T-helper 2 cell treated with Interferon-gamma antibody and Interleukin-4, amounts not matched to agents 100 ng/mL and 5 ng/mL, for 36 hours (primary cell): ENCODE measurements at places on chromosomes 3 and 15. TPM values are rescaled to one million over a fixed set of nuclear protein-coding genes. Genes with fewer than 3 reads are reported as not detected.

FANCD2OS gene
- not detected in 2 replicates for total RNA-seq

RARRES1 gene
- not detected in 2 replicates for total RNA-seq

SENP8 gene
- total RNA-seq, result 0.89 and 1.3 TPM in 2 replicates

NIT2 gene
- 46.4 and 49.6 TPM in 2 replicates for total RNA-seq

GABRA5 gene
- not detected in 2 replicates for total RNA-seq

DNAH12 gene
- 0.14 TPM in 1 of 2 replicates, not detected in the other for total RNA-seq

MRAS gene
- total RNA-seq, result not detected in 2 replicates

AP2M1 gene
- 194 and 211 TPM in 2 replicates for total RNA-seq

TNNC1 gene
- total RNA-seq, result 0.23 and 0.27 TPM in 2 replicates

KAT2B gene
- 70.2 and 72.9 TPM in 2 replicates for total RNA-seq

PLOD2 gene
- 0.23 and 0.32 TPM in 2 replicates for total RNA-seq

GABRB3 gene
- not detected in 2 replicates for total RNA-seq

RGMA gene
- total RNA-seq, result not detected in 2 replicates

KNSTRN gene
- 52.1 and 53.6 TPM in 2 replicates for total RNA-seq

BOC gene
- total RNA-seq, result 0.05 and 0.27 TPM in 2 replicates

CFAP44 gene
- total RNA-seq, result 4.4 and 4.8 TPM in 2 replicates

TEX55 gene
- total RNA-seq, result not detected in 2 replicates

SKOR1 gene
- 0.18 and 0.30 TPM in 2 replicates for total RNA-seq

ADGRG7 gene
- total RNA-seq, result not detected in 2 replicates

FILIP1L gene
- 5.0 and 5.5 TPM in 2 replicates for total RNA-seq

IL5RA gene
- not detected in 2 replicates for total RNA-seq

KLHL40 gene
- not detected in 2 replicates for total RNA-seq

AADACL2 gene
- not detected in 2 replicates for total RNA-seq

WDR49 gene
- 0.30 and 0.39 TPM in 2 replicates for total RNA-seq

CD96 gene
- 223 and 241 TPM in 2 replicates for total RNA-seq

IFRD2 gene
- 99.8 and 103 TPM in 2 replicates for total RNA-seq

FGF7 gene
- 0.05 TPM in 1 of 2 replicates, not detected in the other for total RNA-seq

PRKCD gene
- total RNA-seq, result 19.5 and 19.6 TPM in 2 replicates

RTP3 gene
- total RNA-seq, result not detected in 2 replicates

CLEC3B gene
- total RNA-seq, result 0.27 and 0.36 TPM in 2 replicates

NKTR gene
- total RNA-seq, result 106 and 109 TPM in 2 replicates

XIRP1 gene
- total RNA-seq, result 0.11 and 0.14 TPM in 2 replicates

POC1A gene
- total RNA-seq, result 28.4 and 28.9 TPM in 2 replicates

TRPM7 gene
- 42.8 and 43.1 TPM in 2 replicates for total RNA-seq

SPTBN5 gene
- total RNA-seq, result 0.59 and 1.0 TPM in 2 replicates

UQCRC1 gene
- total RNA-seq, result 180 and 183 TPM in 2 replicates

LRRC15 gene
- total RNA-seq, result not detected in 2 replicates

LYZL4 gene
- total RNA-seq, result not detected in 2 replicates

RHOV gene
- 0.09 and 0.11 TPM in 2 replicates for total RNA-seq

SLC28A2 gene
- not detected in 2 replicates for total RNA-seq

HDGFL3 gene
- total RNA-seq, result 14.9 and 16.3 TPM in 2 replicates

ATP13A5 gene
- total RNA-seq, result not detected in 2 replicates

AHSG gene
- not detected in 2 replicates for total RNA-seq

DAPK2 gene
- 3.3 and 3.9 TPM in 2 replicates for total RNA-seq

MASP1 gene
- not detected in 2 replicates for total RNA-seq

DPPA2 gene
- not detected in 2 replicates for total RNA-seq

BLOC1S6 gene
- 36.3 and 37.1 TPM in 2 replicates for total RNA-seq

STRA6 gene
- total RNA-seq, result not detected in 2 replicates

SERPINI2 gene
- total RNA-seq, result not detected in 2 replicates

EFCC1 gene
- 0.07 TPM in 1 of 2 replicates, not detected in the other for total RNA-seq

GP9 gene
- not detected in 2 replicates for total RNA-seq

PLA2G4D gene
- not detected in 2 replicates for total RNA-seq

TPRG1 gene
- 27.6 and 29.5 TPM in 2 replicates for total RNA-seq

CDC25A gene
- 30.7 and 30.8 TPM in 2 replicates for total RNA-seq

TRIM42 gene
- total RNA-seq, result not detected in 2 replicates

TRH gene
- total RNA-seq, result not detected in 2 replicates

ARGFX gene
- total RNA-seq, result not detected in 2 replicates

CCDC33 gene
- not detected in 2 replicates for total RNA-seq
